NCI-H187 (cell line): ENCODE measurements at places on chromosomes 5 and 9.
A peak's percentile ranks its signal among the peaks of the same experiment; 100 is the strongest.

DNA sequence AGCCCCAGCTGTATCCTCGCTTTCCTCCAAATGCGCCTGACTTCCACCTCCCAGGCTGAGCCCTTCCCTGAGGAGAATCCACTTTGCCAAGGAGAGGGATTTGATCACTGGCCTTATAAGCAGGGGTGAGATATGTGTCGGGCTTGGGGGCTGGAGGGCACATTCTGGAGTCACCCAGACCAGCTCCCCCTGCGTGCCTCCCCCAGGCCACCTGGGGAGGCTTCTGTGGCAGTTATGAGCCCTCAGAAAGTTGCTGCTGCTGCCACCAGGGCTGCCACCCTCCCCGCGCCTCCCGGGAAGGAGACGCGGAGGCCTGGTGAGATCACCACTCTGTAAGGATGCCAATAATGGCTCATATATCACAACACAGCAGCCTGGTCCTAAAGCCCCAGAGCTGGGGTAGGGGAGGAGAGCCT is 211.5 kb downstream of the PAPPA start:
- DNase-seq = no peak

GRCh38 chr5:173308226-173308625 is 20.0 kb downstream of the STC2 start:
- no peak for DNase-seq

GRCh38 chr9:26983340-26983739 is 22.1 kb downstream of the LRRC19 start:
- no peak for DNase-seq

- peak; percentile 31 for DNase-seq
Observed at GRCh38 chr5:139061856-139062255, 136.3 kb downstream of the SIL1 start.

DNA sequence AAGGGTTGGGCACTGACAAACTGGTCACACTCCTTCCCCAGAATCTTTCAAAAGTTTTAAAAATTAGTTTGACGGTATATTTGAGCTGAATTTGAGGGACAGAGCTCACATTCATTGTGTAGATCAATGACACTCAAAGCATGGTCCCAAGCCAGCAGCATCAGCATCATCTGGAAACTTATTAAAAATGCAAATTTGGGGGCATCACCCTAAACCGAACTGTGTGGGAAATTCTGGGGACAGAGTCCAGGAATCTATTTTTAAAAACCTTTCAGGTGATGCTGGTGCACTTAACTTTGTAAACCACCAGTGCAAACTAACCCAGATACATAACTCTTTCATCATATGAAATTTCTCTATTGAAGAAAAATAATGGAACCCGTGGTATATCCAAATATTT is 58.1 kb upstream of the MTAP start:
- DNase-seq = no peak

GRCh38 chr5:34533582-34534522 is 122.3 kb upstream of the RAI14 start:
- DNase-seq = no peak
